Stimulated activated CD8-positive, alpha-beta memory T cell treated with anti-CD3 and anti-CD28 coated beads, Interleukin-7, amount 100 ng/mL, for 24 hours (primary cell): ENCODE measurements at places on chromosomes 6 and 20.

GRCh38 chr6:30645989-30646388 lies 944 bp upstream of the C6orf136 start:
- DNase-seq = no peak

- no peak for DNase-seq
These were observed 58.7 kb downstream of the ARHGAP18 start for GRCh38 chr6:129651291-129651691.

GRCh38 chr20:5844063-5844681 lies 94.0 kb downstream of the SHLD1 start:
- DNase-seq = peak; percentile 31

- DNase-seq = no peak
These were observed 123.8 kb upstream of the MTHFD1L start for GRCh38 chr6:150741633-150742200.
